ENCODE measurements at places on chromosomes 7 and 10.
A peak's percentile ranks its signal among the peaks of the same experiment; 100 is the strongest.

DNA sequence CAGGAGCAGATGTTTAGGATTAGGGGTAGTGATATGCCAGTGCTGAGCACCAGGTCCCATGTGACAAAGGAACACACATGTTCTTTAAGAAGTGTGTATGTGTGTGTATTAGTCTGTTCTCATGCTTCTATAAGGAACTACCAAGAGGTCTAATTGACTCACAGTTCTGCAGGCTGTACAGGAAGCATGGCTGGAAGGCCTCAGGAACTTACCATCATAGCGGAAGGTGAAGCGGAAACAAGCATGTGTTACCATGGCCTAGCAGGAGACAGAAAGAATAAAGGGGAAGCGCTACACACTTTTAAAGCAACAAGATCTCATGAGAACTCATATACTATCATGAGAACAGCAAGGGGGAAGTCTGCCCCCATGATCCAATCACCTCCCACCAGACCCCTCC is 22.8 kb upstream of the PDZD8 start:
- no peak for DNase-seq

DNA sequence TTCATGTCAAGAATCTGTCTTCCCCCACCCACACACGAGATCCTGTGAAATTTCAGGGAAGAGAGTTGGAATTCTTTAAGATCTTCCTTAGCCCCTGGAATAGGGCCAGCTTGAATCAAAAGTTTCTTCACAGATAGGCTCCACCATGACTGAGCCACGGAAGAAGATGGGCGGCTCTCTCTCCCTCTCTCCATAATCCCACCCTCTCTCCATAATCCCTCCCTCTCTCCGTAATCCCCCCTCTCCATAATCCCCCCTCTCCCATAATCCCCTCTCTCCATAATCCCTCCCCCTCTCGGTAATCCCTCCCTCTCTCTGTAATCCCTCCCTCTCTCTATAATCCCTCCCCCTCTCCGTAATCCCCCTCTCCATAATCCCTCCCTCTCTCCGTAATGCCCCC is 20.4 kb downstream of the SHH start:
- no peak for DNase-seq

GRCh38 chr7:107277331-107277730 is 108.5 kb downstream of the HBP1 start:
- DNase-seq = no peak

DNA sequence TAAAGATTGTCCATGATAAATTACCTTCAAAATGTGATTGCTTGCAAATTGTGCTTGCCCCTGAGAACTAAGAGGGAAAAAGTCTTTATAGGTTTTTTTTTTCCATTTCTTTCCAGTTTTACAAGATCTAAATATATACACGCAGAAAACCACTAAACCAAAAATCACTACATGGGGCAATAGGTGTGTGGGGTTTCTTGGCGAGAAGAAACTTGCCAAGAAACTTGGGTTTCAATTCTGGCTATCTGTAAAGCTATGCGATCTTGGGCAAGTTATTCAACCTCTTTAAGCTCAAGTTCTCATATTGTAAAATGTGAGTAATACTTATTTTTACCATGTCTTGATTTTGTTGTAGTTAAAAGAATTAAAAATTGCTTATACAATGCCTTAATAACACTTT is 17.0 kb downstream of the CUBN start:
- DNase-seq = no peak

DNA sequence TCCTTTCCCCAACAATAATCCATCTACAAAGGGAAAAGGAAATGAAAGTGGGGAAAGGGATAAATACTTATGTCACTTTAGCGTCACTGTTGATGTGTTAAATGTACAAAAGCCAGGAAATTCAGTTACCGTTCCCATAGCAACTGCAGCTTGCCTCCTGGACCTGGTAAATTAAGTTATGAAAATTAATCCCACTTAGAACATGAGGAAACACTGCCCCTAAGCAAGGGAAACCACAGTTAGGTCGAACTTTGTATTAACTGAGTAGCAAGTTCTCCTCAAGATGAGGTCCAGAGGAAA is 338.2 kb upstream of the AOAH start:
- DNase-seq = no peak

- no peak for DNase-seq
Observed at GRCh38 chr10:8069108-8069507, 14.6 kb downstream of the GATA3 start.

- peak; percentile 4 for DNase-seq
Observed at GRCh38 chr7:112938863-112939573, 147.6 kb downstream of the GPR85 start.

DNA sequence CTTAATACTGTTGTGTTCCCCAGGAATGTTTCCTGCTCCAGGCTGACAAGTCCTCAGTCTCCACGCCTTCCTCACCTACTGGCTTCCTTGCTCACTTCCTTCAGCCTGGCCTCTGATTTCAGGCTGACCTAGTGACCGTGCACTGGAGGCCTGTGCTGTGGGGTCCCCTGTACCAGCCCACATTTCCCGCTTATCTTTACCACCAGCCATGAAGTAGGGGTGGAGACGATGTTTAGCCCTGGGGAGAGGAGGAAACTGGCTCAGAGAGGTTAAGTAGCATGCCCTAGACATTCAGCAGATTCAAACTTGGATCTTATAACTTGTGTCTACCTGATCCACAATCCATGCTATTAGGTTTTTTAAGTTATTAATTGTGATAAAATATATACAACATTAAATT is 4.8 kb upstream of the ZNF488 start:
- DNase-seq = no peak

- no peak for DNase-seq
Observed at GRCh38 chr7:139725077-139725476, 52.7 kb downstream of the HIPK2 start.

DNA sequence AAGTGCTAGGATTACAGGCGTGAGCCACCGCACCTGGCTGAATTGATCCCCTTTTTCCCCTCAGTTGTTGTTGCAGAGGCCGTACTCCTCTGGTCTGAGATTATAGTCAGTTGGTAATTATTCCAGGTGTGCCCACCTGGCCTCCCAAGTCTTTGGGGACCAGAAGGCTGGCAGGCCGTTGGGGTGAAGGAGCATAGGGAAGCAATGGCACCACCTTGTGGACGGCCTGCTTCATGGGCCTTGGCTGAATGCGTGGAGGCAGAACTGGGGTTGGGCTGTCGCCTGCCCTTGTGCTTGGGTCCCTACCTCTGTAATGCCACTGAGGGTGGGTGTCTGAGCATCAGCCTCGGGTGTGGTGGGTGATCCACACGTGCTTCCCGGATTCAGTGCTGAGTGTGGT is 125.7 kb downstream of the RGS10 start:
- DNase-seq = peak; percentile 57

DNA sequence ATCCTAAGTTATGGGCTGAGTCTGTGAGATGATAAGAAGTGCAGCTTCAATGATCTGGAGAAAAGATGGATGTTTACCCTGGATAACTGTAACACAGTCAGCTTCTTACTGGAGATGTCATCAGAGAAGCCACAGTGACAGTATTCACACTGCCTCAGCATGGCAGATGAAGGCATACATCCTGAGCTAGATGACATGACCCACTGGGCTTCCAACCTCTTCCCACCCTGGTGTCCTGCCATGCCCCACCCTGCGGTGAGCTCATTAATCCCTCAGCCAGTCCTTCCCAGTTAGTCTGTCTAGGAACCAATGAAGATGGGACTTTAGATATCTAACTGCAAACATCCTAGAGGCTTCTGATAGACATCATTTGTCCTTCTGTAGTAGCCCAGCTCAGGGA is 213.8 kb downstream of the TAX1BP1 start:
- no peak for DNase-seq

- peak; percentile 1 for DNase-seq
Observed at GRCh38 chr10:51389415-51390321, 309.7 kb downstream of the CSTF2T start.

DNA sequence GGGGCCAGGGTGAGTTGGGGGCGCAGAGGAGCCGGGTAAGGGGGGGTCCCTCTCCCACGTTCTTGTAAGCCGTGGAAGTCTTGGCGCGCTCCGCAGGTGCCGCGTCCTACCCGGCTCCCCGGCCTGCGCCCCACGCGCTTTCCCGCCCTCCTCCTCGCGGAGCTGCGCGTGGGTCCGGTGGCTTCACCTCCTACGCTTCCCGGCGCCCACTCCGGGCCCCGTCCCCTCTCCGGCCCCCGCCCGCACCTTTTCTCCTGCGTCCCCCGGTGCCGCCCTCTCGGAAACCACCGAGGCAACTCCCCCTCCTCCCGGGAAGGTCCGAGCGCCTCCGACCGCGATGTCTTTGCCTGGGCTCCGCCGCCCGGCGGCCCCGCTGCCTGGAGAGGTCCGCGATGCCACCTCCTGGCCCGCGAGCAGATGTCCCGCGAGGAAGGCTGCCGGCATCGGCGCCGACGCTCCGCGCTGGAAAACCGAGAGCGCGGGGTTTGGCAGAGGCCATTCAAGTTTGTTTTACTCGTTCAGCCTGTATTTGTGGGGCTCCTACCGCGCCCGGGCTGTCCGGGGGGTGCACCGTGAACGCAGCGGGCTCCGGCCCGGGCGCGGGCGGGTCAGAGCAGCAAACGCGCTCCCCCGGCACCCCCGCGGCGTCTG is 2.4 kb upstream of the NKX6-2 start:
- DNase-seq = no peak

- no peak for DNase-seq
Observed at GRCh38 chr7:158371856-158372255, 215.8 kb downstream of the PTPRN2 start.

GRCh38 chr7:56157238-56157790 is 41.1 kb upstream of the NUPR2 start:
- DNase-seq = no peak

GRCh38 chr7:51376420-51377092 is 59.9 kb upstream of the COBL start:
- no peak for DNase-seq

DNA sequence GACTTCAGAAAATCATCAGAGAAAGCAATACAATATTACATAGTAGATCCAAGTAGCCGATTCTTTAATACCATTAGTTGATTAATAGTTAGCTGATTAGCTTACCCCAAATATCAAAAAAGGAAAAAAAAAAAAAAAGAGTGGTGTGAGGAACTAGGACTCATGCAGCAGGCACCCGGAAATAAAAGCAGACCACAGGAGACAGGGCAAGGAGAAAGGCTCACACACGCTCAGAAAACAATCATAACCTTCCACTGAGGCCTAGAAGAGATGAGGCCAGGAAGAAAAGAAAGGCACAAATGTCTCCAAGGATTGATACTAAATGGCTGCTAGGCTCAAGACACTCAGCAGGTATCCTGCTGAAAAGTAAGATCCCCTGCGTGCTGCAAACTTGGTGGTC is 25.9 kb downstream of the TRDMT1 start:
- no peak for DNase-seq

DNA sequence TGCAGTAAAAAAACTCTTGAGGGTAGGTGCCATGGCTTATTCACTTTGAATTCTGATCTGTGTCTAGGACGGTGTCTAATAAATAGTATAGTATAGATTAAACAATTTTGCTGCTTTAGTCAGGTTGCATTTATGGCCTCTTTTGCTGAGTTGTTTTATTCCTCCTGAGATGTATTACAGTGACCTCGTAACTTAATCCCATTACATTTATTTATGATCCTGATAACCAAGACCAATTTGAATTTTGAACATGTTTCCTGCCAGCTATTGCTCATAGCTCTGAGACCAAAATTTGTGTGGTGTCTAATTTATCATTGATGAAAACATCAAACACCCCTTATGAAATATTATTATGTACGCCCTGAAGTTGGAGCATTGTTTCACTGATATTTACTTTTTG is 381.9 kb upstream of the SEMA3C start:
- no peak for DNase-seq

GRCh38 chr7:46756996-46757395 is 824.9 kb downstream of the TNS3 start:
- no peak for DNase-seq

DNA sequence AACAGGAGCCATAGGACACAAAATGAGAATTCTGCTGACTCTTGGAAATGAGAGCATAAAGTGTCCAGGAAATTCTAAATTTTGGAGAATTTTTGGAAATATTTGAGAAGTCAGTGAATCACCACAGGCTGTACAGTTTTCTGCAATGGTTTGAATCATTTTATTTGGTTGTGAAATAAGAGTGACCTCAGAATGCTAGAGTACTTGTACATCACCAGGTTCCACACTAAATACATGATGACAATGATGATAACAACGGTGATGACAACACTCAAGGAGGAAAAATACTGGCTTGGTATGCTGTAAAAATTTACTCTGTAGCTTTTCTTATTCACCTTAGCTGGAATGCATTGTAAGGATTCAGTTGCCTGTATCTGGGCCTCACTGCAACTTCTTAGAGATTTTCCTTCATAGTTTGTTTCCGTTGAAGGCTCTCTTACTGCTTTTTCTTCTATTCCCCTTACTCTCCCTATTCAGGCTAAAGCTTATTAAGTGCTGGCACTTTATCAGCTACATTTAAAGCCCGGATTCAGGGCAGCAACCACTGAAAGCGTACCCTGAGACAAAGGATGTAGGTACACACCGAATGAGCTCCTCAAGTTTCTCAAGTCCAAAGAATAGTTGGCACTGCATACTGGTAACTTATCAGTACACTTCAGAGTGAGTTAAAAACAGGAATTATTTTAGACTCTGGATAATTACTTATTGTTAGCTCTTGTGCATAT is 30.2 kb upstream of the NME8 start:
- no peak for DNase-seq

DNA sequence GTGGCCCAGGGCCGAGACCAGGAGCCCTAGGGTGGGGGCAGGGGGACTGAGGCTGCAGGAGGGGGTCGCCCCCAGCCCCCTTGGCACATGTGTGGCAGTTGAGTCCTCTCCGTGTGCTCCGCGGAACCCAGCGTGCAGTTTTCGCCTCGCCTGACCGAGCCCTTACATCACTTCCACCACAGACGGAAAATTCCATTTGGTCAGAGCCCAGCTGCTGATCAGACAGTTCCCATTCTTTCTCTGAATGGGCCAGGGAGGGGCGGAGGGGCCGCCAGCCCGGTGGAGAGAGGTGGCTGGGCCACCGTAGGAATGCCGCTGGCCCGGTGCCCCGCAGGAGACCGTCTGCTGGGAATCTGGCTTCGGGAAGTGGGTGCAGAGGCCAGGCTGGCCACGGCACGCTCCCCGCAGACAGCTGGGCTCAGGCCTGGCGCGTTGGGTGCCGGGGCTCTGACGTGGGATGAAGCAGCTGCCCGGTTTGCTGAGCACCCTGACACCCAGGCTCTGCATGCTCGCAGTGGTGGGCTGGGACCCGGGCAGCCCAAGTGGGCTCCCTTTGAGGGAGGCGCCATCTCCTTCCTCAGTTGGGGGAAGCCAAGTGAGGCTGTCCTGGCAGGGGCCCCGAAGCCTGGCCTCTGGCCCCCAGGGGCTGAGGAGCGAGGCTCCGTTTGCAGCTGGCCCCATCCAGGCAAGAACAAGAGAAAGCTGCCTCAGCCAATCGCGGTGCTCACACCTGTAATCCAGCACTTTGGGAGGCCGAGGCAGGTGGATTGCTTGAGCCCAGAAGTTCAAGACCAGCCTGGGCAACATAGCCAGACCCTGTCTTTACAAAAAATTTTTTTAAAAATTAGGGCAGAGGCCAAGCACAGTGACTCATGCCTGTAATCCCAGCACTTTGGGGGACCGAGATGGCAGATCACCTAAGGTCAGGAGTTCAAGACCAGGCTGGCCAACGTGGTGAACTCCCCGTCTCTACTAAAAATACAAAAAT is 9.9 kb downstream of the TTYH3 start:
- no peak for DNase-seq
